NCI-H1694 treated with DMSO at 0.1 percent for 48 hours (cell line): ENCODE measurements at places on chromosomes 5 and 9.

- no peak for DNase-seq
Observed at GRCh38 chr9:131214876-131215275, 61.4 kb downstream of the FAM78A start.

DNA sequence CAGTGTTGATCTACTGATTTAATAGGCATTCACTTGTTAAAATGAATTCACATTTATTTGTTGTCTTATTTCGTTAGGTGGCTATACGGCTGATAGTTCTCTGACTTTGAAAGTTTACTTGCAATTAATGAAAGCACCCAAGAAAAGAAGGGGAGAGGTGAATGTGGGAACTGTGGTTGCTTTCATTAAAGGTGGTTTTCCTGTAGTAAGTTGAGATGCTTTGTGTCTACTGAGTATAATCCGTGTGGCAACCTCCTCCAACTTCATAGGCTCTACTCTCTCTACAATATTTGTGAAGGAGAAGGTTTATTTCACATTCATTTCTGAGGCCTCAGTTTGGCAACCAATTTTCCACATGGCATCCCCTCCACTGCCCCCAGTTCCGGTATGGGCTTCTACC, 12.8 kb upstream of the MACIR start:
- DNase-seq = no peak

GRCh38 chr9:129142138-129142935, 31.1 kb downstream of the PTPA start:
- no peak for DNase-seq

- DNase-seq = no peak
Observed at GRCh38 chr5:35881758-35882157, 25.1 kb downstream of the IL7R start.

DNA sequence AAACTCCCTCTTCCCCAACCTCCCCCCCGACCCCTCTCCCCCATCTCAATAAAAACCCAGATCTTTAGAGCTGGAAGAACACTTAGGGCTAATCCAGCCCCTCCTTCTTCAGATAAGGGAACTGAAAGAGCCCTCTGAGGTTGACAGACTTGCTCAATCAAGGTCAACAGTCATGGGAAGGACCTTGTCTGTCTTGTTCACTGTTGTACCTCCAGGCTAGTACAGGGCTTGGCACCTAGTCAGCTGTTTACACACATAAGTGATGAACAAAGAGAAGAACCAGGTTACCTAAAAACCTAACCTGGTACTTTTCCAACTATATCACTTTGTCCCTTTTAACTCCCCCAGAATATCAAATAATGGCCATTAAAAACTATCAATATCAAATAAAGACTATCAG, 2.4 kb downstream of the TTC39B start:
- no peak for DNase-seq

GRCh38 chr5:53480416-53481158, at the start of gene FST:
FST (plus strand) TSS chr5:53480629; CDS start chr5:53480792, 163 bp downstream.
- DNase-seq = no peak

DNA sequence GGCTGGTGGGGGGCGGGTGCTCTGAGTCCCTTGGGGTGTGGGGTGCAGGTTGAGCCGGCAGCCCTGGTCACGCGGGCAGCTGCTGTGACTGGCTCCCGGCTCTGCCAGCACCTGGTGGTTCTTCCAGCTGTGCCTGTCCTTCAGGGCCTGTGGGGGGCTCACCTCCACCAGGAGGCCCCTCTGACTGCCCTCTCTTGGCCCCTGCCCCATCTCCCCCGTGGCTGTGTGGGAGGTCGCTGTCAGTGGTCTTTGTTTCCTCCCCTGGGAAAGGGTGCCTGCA, 3.3 kb downstream of the RXRA start:
- no peak for DNase-seq

- no peak for DNase-seq
Observed at GRCh38 chr5:150490754-150491153, 17.2 kb upstream of the NDST1 start.

GRCh38 chr9:97900738-97901565, 21.3 kb downstream of the TRMO start:
- peak; percentile 46 for DNase-seq
